ACHN (cell line): ENCODE measurements at places on chromosomes 1 and 21.

DNA sequence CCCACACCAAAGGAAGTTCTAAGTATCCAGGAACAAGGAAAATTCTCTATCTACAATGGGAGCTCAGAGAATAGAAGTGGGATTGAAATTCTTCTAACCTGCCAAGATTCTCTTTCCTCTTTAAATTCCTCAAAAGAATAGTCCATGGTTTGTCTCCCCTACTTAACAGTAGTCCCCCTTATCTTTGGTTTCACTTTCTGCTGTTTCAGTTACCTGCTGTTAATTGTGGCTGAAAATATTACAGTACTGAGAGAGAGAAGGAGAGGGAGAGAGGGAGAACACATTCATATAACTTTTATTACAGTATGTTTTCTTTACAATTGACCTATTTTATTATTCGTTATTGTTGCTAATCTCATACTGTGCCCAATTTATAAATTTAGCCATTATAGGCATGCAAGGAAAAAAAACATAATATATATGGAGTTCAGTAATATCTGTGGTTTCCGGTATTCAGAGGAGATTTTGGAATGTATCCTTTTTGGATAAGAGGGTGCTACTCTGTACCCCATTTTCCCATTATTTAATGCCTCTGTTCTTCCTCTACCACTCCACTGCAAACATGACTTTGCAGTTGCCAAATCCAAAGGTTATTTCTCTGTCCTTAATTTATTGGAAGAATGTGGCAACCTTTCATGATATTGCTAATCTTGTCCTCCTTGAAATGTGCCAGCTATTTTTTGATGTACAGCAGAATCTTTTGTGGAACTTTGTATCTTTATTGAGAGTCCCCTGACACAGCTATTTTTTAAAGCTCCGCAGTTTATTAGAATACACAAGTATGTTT, 68.0 kb downstream of the USP25 start:
- DNase-seq = peak; percentile 8

GRCh38 chr1:156464825-156465452, 35.6 kb downstream of the MEF2D start:
- no peak for DNase-seq

GRCh38 chr1:166350490-166350889, 183.7 kb upstream of the FAM78B start:
- DNase-seq = no peak

GRCh38 chr1:1199141-1199960, 7.0 kb downstream of the TNFRSF18 start:
- no peak for DNase-seq

GRCh38 chr1:107228704-107229371, 88.0 kb downstream of the NTNG1 start:
- DNase-seq = no peak

DNA sequence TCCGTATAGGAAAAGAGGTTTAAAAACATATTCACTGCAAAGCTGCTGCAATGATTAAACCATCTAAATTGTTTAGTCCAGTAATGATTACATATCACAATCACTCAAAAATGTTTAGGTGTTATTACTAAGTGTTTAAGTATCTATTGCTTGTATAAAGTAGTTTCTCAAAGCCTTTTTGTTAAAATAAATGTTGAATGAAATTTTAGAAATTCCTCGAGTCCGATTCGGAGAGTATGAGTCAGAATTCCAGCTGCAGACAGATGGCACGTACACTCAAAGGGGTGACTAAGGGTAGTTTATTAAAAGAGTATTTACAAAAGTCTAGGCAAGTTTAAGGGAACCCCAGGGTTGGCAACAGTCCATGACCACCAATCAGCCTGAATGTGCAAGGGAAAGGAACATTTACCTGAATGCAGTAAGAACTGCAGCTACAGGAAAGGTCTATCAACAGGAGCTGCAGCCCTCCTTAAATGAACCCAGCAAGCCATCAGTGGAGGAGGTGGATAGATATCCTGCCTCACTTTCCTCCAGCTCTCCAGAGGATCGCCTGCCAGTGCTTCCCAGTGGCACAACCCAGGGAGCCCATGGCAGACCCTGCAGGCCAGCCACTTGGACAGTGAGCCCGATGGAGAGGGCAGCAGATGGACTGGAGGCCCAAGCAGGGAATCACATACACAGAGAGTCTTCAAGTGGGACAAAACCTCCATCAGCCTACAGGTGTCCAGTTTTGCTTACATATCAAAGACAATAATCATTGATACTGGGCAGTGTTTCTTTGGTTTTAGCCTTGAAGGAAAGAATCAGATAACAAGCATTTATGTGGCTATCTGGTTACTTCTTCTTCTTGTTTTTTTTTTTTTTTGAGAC, 92.1 kb upstream of the SLC44A3 start:
- DNase-seq = peak; percentile 15

- DNase-seq = no peak
Observed at GRCh38 chr1:154129391-154129970, 25.4 kb downstream of the NUP210L start.

DNA sequence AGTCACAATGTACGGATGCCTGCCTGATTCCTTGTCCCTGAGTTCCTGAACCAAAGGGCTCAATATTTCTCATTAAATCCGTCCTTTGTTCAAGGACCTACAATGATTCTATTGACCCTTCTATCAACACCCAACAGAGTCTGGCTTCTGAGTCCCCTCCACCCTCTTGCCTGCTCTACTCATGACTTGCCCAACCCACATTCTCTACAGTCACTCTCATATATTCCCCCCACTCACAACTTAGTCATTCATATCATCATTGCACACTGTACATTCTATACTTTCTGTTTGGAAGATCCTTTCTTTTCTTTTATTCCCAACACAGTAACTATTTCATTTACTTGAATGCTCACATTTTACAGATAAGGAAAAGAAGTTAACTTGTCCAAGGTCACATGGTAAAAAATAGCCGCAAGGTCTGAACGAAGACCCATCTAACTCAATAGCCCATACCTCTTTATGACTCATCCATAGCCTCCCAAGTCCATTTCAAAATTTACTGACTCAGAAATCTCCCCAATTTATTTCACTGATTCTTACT, 3.6 kb downstream of the OTUD7B start:
- DNase-seq = no peak
